ENCODE measurements at places on chromosomes 6 and 20.

DNA sequence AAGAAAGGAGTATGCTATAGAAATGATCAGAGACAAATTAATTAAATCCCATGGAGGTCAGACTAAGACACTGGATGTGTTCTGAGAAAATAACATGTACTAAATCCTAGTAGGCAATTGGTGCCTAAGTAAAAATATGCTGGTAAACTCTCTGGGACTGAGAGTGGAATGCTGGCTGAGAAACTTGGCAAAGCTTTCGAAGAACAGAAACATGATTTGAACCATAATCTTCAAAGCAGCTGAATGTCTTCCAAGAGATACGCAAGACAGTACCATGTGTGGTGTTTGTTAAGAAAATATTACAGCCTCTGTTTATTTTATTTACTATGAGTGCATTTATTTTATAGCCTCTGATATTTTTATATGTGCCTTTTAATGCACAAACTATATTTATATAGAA, 55.2 kb downstream of the EFHC1 start:
- H3K27ac ChIP-seq, result no peak overlapping the region
- H3K4me1 ChIP-seq, result no peaks in the 10 kb centered on the region
- DNase-seq, result no peak
- H3K4me3 ChIP-seq, result no peak overlapping the region

- no peaks in the 10 kb centered on the region for H3K36me3 ChIP-seq
- DNase-seq, result no peak
- no peaks in the 10 kb centered on the region for H3K4me1 ChIP-seq
- no peak overlapping the region for H3K27ac ChIP-seq
- no peak overlapping the region for H3K4me3 ChIP-seq
- no peaks in the 10 kb centered on the region for H3K27me3 ChIP-seq
Measured at GRCh38 chr6:52417675-52418111, 2.4 kb upstream of the EFHC1 start.

- no peak overlapping the region for H3K4me3 ChIP-seq
- H3K36me3 ChIP-seq, result no peaks in the 10 kb centered on the region
- DNase-seq, result no peak
- H3K27ac ChIP-seq, result no peak overlapping the region
- H3K4me1 ChIP-seq, result no peaks in the 10 kb centered on the region
Measured at GRCh38 chr20:14383335-14383734, 45.9 kb upstream of the FLRT3 start.

DNA sequence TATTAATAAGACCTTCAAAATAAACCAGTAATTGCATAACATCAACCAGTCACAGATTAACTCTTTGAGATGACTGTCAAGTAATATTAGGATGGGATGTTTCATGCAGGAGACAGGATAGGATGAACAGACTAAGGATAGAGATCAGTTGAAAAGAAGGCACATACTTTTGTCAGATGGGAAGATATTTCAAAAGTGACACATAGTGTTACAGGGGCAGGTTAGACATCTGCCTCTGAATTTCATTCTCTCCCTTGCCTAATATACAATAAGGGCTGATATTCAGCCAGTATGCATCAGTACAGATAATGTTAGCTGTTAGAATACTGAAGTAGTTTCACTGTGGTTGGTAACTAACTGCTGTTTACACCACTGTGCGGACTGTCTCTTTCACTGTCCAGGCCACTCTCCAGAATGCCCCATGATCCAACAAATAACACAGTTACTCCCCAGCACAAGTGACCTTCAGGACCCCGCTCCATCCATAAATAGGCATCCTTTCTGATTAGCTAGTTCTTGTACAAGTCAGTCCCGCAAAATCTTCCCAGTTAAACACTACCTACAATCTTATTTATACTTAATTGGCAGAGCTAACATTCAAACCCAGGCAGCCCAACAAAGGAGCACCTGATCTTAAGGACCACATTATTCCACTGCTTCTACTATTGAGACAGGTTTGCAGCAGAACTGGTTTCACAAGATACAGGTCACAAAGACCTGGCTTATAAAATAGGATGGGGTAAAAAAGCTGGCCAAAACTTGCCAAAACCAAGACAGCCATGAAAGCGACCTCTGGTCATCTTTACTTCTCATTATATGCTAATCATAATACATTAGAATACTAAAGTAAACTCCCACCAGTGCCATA, 21.9 kb upstream of the PLN start:
- H3K36me3 ChIP-seq, result no peaks in the 10 kb centered on the region
- no peaks in the 10 kb centered on the region for H3K27me3 ChIP-seq
- no peaks in the 10 kb centered on the region for H3K4me1 ChIP-seq
- H3K4me3 ChIP-seq, result no peak overlapping the region
- no peak overlapping the region for H3K27ac ChIP-seq

DNA sequence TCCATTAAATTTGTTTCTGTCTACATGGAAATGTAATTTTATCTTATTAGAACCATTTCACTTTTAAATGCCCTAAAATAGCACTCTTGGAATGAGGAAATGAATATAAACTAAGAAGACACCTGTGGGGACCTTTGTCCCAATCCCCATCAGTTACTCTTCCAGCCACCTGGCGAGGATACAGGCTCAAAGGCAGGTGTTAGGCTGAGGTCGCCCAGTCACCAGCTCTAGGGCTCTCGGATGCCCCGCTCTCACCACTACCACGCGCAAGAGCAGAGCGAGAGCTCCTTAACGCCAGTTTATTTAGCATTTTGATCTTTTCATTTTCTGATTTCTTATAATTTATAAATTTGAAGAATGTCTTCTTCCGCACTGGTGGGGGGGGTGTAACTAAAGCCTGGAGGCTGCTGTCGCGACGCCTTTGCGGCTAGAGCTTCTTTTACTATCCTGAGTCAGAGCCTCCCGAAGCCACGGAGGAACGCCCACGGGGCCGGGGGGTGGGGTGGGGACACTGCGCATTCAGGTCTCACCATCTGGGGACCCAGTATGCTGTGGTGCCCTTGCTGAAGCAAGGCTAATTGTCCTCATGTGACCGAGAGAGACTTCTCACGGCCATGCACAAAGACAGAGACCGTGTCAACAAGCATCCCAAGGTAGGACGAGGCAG, 38.7 kb upstream of the AFDN start:
- DNase-seq, result no peak
- no peak overlapping the region for H3K4me3 ChIP-seq

DNA sequence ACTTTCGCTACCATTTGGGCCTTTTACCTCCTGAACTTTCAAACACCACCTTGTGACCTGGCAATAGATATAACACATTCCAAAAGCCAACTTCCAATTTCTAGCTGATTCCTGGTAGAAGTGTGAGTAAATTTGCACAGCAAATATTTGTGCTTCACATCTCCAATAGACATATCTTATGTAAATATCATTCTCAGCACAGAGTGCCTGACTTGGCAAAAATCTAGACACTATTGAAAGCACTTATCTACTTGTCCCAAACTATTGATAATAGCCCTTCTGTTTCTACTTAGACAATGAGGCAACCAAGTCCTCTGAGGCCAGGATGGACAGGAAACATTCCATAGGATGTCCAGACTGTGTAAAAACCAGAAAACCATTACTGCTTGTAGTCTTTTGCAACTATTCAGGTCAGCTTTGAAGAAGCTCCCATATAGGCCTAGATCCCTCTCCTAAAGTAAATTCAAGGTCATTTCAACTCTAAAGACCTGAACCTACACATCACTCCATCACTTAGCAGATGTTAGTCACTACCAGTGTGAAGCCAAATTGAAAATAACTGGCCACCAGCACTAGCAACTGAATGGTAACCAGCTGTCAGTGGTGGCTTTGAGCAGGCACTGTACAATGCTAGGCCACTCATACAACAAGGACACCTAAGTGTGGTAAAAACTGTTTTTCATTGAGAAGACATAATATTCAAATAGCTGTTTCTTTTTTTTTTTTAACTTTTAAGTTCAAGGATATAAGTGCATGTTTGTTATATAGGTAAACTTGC, 95.3 kb upstream of the RSPO3 start:
- DNase-seq, result no peak
- no peaks in the 10 kb centered on the region for H3K27me3 ChIP-seq
- H3K36me3 ChIP-seq, result no peaks in the 10 kb centered on the region
- no peaks in the 10 kb centered on the region for H3K4me1 ChIP-seq

- no peak overlapping the region for H3K27ac ChIP-seq
- DNase-seq, result no peak
- H3K4me3 ChIP-seq, result no peak overlapping the region
- no peaks in the 10 kb centered on the region for H3K27me3 ChIP-seq
- no peaks in the 10 kb centered on the region for H3K36me3 ChIP-seq
Measured at GRCh38 chr6:129501740-129502660, 208.0 kb downstream of the ARHGAP18 start.

- no peaks in the 10 kb centered on the region for H3K36me3 ChIP-seq
- DNase-seq, result no peak
- no peak overlapping the region for H3K4me3 ChIP-seq
- peaks cover 5% of the 10 kb centered on the region for H3K4me1 ChIP-seq
- no peak overlapping the region for H3K27ac ChIP-seq
Measured at GRCh38 chr6:43292763-43293318, 5.2 kb upstream of the SLC22A7 start.
